ENCODE measurements at places on chromosomes 5 and 9.

DNA sequence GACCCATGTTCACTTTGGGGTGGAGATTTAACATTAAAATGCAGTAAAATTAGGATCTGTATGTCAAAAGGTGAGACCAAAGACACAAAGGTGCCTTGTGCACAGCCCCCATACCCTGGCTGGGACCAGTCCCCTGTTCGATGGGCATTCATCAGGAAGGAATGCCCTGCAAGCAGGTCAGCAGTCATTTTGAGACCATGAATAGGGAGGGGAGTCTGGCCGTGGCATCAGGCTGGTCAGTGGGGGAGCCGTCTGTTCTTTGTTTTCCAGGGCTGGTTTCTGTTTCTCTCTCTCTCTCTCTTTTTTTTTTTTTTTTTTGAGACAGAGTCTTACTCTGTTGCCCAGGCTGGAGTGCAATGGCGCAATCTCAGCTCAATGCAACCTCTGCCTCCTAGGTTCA, 68.9 kb upstream of the GOLM1 start:
- DNase-seq, result no peak

DNA sequence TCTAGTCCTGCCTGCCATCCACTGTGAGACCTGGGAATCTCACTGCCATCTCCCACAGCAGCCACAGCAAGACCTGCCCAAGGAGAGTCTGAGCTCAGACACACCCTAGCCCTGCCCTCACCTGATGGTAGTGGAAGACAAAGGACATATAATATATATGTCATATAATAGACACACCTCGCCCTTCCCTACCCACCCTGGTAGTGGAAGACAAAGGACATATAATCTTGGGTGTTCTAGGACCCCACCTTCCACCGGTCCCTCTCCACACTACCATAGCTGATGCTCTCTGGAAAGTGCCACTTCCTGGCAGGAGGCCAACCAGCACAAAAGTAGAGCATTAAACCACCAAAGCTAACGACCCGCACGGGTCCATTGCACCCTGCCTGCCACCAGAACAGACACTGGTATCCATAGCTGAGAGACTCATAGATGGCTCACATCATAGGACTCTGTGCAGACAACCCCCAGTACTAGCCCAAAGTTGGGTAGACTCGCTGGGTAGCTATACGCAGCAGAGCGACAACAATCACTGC, 545.6 kb downstream of the CAAP1 start:
- no peak for DNase-seq

- DNase-seq, result no peak
These were observed 1453.3 kb downstream of the MAT2B start for GRCh38 chr5:164958688-164959087.

DNA sequence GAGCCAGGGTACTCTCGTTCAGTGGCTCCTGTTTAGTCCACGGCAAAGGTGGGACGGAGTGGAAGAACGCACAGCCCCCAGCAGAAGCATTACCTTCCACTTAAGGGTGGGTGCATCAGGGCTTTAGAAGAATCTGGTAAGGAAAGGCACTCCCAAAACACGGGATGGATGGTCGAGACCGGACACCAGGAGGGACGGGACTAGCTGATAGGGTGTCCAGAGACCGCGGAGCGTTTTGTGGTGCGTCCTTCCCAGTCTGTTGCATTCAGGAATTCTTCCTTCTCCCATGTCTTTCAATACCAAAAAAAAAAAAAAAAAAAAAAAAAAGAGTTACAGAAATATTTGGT, 545 bp upstream of the CTSV start:
- no peak for DNase-seq

DNA sequence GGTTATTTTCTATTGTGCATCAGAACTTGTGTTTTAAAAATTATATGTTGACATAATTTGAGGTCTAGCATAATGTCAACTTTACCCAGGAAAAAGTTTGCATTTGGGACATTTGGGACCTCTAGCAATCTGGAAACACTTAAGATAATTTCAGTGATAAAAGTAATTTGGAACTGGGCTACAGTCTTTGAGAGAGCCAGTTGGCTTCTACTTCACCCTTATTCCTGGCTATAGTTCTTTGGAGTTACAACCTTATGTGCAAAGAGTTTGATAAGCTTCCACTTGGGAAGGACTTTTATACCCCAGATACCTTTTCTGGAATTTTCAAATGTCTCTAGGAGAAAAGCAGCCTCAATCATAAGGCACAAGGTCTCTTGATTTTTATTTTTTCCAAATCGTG, 139.3 kb downstream of the ARRDC3 start:
- DNase-seq, result no peak

- DNase-seq, result no peak
These were observed 37.1 kb downstream of the GLIS3 start for GRCh38 chr9:4262735-4263141.

DNA sequence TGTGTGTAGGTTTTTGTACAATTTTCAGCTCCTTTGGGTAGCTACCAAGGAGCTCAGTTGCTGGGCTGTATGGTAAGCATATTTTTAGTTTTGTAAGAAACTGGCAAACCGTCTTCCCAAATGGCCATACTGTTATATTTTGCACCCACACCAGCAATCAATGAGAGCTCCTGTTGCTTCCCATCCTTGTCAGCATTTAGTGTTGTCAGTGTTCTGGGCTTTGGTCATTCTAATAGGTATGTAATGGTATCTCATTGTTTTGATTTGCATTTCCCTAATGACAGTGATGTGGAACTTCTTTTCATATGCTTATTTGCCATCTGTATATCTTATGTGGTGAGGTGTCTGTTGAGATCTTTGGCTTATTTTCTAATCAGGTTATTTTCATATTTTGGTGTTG, 320.1 kb downstream of the MLLT3 start:
- DNase-seq, result no peak

DNA sequence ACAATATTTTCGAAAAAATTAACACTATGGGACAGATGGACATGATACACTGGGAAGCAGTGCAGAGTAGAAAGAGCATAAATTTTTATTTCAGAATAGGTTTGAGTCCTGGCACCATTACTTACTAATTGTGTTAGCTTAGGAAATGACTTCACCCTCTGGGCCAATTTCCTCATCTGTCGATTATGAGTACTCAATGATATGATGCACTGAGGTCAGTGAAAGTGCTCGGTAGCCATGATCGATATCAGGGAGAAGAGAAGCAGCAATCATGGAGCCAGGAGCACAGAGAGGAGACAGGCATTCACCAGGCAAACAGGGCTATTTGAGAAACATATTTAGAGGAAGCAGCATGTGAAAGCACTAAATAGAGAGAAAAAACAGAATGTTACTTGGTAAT, 29.4 kb downstream of the NR6A1 start:
- no peak for DNase-seq

Measured in vagina (tissue), 2 donors.